ENCODE measurements at places on chromosomes 5 and 9.

- no peak for DNase-seq
These were observed 31.4 kb downstream of the LIX1 start for GRCh38 chr5:97111004-97111403.

DNA sequence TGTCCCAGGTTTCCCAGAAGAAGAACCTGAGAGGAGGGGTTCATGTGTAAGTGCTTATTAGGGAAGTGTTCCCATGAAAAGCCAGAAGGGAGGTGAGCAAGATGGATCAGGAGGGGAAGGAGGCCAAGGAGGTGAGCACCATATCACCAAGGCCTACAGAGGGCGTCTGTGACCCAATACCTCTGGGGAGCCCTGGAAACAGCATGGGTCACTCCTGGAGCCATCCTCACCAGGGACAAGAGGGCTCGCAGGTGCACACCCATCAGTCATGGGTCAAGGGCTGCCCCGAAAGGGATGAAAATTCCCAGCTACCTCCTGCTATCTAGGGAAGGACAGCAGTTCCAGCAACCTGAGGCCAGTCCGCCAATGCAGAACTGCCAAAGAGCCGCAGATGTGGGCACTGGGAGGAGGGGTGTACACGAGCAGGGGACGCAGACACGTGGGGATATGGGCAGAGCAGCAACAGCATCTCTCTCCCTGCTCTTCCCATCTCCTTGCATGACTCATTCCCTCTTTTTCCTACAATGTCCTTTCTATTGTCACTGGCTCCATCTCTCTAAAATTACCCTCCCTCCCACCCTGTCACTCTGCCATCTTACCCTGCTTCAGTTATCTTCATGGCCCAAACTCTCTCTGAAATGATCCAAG lies 167.6 kb upstream of the FSTL4 start:
- no peak for DNase-seq

DNA sequence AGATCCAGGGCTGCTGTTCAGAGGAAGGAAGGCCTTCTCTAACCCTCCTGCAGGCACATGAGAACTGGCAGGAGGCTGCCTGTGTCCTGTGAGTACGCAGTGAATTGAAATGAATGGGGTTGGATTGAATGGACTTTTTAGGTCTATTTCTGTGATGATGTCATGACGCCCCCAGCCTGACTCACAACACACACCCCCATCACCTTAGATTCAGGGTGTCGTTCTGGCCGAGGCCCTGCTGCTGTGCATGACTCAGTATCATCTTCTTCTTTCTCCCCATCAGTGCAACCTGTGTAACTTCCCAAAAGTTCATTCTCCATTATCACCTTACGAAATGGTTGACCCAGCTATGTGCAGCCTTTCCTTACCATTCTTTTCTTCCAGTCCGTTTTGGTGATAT lies 5.4 kb downstream of the PCAT7 start:
- no peak for DNase-seq

GRCh38 chr9:18010492-18010891 lies 431.6 kb downstream of the SH3GL2 start:
- DNase-seq = no peak

GRCh38 chr9:135609366-135609955 lies 29.9 kb downstream of the GLT6D1 start:
- no peak for DNase-seq

- DNase-seq = no peak
These were observed 44.7 kb upstream of the DMAC1 start for GRCh38 chr9:7844242-7844641.

DNA sequence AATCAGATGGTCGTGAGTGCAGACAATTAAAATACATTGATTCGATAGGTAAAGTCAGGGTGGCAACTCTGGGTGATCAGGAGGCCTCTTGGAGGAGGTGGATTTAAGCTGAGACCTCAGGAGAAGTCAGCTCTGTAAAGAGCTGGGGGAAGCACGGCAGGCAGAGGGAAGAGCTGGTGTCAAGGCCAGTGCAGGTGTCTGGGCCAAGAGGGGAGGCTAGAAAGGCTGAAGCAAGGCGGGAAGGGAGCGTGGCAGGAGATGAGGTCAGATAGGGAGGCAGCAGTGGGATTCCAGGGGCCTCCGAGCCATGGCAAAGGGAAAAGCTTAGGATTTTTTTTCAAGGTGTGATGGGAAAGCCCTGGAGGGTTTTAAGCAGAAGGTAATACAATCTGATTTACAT lies 178.7 kb downstream of the FSTL4 start:
- DNase-seq = no peak

GRCh38 chr9:103397868-103398600 lies 402.9 kb downstream of the CYLC2 start:
- no peak for DNase-seq

GRCh38 chr5:42767491-42768105 lies 11.0 kb downstream of the CCDC152 start:
- DNase-seq = no peak

GRCh38 chr5:120035181-120035580 lies 405.8 kb downstream of the FAM170A start:
- DNase-seq = no peak

- no peak for DNase-seq
These were observed 133.8 kb downstream of the ARHGEF28 start for GRCh38 chr5:73759771-73760170.

GRCh38 chr5:37841203-37841602 lies 1.4 kb upstream of the GDNF start:
- DNase-seq = no peak

DNA sequence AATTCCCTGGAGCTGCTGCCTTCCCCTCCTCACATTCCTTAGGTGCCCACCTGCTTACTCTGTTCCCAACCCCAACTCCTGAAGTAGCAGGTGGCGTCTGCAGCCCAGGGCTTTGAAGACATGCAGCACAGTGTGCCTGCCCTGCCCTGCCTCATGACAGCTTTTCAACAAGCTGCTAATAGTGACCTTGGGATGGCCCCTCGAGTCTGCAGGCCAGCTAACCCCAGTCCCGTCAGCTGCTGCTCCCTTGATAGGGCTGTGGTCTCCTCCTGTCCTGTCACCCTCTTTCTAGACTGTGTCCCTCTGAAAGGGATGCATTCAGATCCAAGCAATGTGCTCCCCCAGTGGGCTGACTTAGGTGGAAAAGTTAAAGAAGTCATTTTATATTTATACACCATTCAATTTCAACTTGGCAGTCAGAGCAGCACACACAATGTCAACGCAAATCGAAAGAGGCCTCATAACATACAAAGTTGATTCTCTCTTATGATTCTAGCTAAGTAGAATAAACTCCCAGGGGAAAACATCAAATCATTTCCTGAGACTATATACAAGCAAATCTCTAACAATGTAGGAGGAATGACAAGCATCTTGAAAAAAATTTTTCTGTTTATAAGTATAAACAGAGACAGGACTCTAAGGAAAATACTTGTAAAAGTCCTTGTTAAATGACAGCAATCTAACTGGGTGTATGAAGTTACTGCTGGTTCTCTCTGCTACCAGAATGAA lies 37.9 kb downstream of the ADRB2 start:
- no peak for DNase-seq

DNA sequence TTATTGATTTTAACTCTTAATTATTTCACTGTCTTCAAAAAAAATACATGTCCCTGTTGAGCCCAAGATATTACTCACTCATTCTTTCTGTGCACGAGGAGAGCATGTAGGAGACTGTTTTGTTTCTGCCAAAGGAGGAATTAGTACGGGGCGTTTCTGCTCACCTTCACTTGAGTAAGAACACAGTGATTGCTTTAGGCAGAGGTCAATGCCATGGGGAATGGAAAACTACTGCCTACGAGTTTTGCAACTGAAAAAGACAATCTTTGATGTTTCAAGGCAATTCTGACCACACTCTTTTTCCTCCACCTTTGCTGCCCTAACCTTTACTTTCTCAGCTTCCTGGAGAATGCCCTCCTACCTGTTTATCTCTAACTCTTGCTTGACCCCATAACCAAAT lies 109.4 kb downstream of the CCDC192 start:
- DNase-seq = no peak

DNA sequence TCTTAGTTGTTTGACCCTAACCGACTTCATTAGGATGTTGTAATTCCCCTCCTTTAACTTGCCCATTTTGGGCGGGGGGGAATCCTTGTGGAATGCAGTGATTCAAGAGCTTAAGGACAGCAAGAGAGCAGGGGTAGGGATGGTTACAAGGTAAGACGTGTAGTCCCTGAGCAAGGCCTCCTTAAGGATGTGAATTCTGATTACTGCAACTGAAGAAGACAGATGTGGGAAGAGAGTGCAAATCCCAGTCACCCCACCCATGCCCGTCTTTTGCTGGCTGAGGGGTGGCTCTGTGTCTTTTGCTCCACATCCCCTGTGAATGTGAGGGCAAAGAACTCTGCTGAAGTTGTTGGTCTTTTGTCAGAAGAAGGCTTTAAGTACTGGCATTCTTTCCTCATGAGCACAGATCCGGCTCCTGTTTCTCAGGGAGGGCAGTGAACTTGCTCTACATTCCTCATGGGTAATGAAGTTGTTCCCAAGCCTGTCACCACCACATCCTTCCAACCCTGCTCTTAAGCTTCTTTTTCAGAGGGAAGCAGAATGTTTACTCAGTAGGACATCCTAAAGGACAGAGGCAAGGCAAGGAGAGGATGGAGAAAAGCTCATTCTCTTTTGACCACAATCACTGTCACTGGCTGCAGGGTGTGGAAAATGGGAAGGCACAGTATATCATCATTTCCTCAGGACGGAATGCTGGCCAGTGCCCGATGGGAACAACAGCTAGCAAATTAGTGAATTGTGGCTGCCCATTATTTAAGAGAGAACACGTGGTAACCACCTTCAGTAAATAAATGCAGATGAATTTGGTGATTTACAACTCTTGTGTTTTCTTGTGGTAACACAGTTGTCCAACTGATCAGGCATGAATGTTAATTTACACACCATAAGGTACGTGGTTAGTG lies 61.5 kb downstream of the RAI14 start:
- no peak for DNase-seq

DNA sequence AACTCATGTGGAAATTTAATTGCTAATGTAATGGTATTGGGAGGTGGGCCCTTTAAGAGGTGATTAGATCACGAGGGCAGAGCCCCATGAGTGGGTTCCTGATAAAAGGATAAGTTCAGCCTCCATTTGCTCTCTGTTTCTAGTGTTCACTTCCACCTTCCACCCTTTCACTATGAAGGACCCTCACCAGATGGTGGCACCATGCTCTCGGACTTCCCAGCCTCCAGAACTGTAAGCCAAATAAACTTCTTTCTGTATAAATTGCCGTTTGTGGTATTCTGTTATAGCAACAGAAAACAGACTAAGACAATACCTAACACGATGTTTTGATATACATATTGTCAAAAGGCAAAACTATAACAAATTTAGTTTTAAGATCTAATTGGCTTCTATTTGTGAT lies 166.2 kb downstream of the DEPDC1B start:
- DNase-seq = no peak

- DNase-seq = no peak
These were observed 154.3 kb downstream of the ROR2 start for GRCh38 chr9:91795598-91796241.

DNA sequence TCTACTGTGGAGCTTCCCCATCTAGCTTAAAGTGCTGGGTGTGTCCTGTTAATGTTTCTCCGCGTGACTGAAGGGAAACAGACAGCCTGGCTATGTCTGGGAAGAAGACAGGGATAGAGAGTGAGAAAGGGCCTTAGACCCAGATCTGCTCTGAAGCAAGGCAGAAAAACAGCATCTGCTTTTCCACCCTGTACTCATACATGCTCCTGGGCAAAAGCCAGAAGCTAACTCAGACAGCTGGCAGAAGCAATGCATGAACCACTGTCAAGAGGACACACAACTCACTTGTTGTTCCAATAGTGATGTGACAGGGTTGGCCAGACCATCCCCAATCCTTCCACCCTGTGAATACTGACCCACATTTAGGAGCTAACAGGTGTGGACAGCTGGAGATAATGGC lies 63.3 kb downstream of the DPYSL3 start:
- no peak for DNase-seq

- no peak for DNase-seq
These were observed 10.2 kb downstream of the GFRA3 start for GRCh38 chr5:138264183-138264582.

- no peak for DNase-seq
These were observed 57.8 kb upstream of the HSPA9 start for GRCh38 chr5:138632900-138633489.

GRCh38 chr9:82539856-82540579 lies 522.9 kb downstream of the RASEF start:
- no peak for DNase-seq

GRCh38 chr9:70602321-70603019 lies 188.0 kb upstream of the KLF9 start:
- DNase-seq = no peak

- no peak for DNase-seq
These were observed 1365.7 kb upstream of the C9orf72 start for GRCh38 chr9:28938981-28939380.

DNA sequence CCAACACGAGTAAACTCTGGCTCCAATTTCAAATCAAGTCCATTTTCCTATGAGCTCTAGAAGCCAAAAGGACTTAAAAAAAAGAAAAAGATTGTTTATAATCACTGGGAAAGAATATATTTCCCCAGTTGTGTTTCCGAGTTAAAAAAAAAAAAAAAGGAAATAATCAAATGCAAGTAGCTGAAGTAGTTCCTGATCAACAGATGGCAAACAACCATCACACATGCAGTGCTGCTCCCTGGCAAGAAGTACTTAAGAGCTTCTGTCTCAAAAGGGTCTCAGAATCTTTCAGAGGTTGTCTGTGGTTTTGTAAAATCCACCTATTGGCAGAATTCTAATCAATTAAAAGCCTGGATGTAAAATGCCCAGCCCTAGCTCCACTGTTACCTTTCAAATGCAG lies 387.9 kb downstream of the RAB3C start:
- DNase-seq = no peak

DNA sequence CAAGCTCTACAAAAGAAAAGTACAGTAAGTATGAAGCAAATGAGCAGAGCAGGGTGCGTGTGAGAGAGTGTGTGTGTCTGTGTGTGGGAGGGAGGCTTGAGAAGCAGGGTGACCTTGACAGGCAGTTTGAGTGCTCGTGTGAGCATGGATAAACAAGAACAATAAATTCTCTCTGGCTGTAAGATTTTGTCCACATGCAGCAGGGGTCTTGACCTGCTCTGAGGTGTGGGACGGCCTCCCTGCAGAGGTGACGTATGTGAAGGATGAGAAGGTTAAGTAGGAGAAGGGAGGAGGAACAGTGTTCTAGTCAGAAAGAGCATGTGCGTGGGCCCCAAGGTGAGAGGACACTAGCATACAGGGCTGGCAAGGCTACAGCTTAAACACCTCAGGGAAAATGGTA lies 49.0 kb downstream of the SPTLC1 start:
- DNase-seq = no peak

GRCh38 chr5:4676934-4677333 lies 463.2 kb upstream of the ADAMTS16 start:
- DNase-seq = no peak

GRCh38 chr5:151743530-151743929 lies 14.9 kb downstream of the ATOX1 start:
- DNase-seq = no peak

GRCh38 chr9:116506685-116507084 lies 180.4 kb upstream of the TRIM32 start:
- no peak for DNase-seq

DNA sequence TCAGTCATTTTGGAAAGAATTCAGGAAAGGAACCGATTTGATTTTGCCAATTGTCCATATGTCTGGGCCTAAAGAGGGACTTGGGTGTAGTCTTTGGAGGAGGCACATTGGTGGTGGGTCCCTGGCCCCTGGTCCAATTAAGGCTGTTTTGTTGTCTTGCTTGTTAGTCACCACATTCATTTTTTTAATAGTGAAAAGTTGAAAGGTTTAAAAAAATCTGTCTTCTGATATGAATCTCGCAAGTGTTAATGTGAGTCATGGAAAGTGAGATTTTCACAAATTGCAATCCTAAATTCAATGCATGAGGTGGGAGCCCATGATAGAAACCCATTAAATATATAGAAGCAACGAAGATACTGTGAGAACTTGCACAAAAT lies 165.9 kb upstream of the OTULINL start:
- DNase-seq = no peak

GRCh38 chr5:124865603-124866354 lies 119.3 kb upstream of the ZNF608 start:
- DNase-seq = no peak

Measured in esophagus squamous epithelium (tissue), 5 donors.